ENCODE measurements at places on chromosomes 5 and 9.

- no peak for DNase-seq
Observed at GRCh38 chr9:96117398-96118080, 184.4 kb downstream of the HSD17B3 start.

- DNase-seq: no peak
Observed at GRCh38 chr5:91079037-91079436, 304.1 kb downstream of the ARRDC3 start.

DNA sequence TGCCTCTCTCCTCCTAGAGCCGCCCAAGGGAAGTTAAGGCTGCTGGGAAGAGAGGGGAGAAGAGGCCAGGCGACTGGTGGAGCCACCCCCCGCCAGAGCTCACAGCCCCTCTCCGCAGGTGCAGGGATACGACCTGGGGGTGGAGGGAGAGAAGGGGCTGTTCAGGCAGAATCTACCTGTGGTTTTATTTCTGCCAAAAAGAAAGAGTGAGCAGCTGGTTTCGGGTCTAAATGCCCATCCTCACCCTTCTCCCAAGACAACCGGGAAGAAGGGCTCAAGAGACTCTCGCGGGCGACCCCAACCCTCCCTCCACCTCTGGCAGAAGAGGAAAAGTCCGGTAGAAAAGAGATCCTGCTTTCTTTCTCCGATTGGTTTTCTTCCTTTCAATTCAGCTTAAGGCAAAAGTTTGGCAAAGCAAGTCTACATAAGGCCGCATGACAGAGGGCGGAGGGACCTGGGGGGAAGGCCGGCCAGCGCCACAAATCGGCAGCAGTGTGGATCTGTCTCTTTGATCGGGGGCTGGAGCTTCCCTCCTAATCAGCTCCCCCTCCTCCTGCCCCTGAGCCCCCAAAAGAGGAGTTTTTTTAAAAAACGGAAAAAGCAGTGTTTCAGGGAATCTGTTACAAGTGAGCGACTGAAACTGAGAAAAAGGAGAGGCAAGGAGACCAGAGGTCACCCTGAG is 16.3 kb downstream of the FAM78A start:
- no peak for DNase-seq

- DNase-seq: no peak
Observed at GRCh38 chr9:127518091-127518856, 67.0 kb downstream of the LRSAM1 start.

- DNase-seq: no peak
Observed at GRCh38 chr9:75615284-75615683, 275.2 kb upstream of the PCSK5 start.

DNA sequence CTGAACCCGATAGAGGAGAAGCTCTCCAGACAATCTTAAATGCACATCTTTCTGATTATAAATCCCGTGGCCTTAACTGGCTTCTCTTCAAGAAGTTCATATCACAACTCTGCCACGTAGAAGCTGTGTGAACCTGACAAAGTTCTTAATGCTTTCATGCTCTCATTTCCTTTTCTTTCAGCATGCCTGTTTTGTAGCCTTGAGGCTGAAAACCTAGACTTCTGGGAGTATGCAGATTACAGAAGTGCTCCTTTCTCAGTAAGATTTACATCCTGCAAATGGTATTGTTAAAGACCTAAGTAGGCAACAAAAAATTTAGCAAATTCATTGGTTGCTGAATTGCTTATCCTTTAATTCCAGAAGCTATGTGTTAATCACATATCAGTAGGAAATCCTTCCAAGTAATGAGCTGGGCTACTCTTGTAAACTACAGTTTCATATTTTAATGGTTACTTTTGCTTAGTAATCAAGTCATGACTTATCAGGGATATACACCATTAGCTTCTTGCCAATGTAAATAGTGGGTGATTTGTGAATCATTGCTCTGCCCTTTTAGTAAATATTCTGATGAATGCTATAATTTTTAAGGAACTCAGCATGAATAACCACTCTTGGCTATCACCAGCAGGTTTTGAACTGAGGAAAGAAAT is 334.7 kb downstream of the FBXL7 start:
- peak; percentile 83 for DNase-seq

DNA sequence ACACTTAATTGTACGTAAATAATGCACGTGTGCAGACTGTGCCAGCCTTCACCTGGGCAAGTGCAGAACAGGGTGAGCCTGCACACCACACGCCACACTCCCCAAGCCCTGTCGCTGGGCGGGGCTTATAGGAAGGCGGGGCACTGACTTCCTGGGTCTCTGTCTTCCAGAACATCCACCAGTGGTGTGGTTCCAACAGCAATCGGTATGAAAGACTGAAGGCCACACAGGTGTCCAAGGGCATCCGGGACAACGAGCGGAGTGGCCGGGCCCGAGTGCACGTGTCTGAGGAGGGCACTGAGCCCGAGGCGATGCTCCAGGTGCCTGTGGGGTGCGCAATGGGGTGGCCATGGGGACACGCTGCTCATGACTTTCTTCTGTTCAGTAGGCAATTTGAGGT is 44.2 kb downstream of the GSN start:
- no peak for DNase-seq

- DNase-seq: no peak
Observed at GRCh38 chr9:1388216-1388615, 338.1 kb downstream of the DMRT2 start.

- peak; percentile 26 for DNase-seq
Observed at GRCh38 chr9:33800886-33801285, 5.5 kb downstream of the PRSS3 start.

DNA sequence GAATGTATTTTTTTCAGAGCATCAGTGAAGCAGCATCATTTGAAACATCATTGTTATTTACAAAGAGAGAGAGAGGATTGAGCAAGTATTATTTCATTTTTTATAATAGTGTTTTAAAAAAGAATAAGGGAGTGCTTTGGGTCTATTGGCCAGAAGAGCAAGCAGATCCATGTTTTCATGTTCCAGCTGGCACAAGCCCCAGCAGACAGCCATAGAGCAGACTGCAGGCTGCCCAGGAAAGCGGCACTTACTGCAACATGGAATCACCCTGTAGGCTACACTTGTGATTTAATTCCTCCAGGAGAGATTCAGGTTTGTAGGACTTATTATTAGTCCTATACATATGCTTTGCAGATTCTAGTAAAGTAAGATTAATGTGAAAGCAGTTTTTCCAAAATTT is 407.0 kb upstream of the GRAMD2B start:
- no peak for DNase-seq

DNA sequence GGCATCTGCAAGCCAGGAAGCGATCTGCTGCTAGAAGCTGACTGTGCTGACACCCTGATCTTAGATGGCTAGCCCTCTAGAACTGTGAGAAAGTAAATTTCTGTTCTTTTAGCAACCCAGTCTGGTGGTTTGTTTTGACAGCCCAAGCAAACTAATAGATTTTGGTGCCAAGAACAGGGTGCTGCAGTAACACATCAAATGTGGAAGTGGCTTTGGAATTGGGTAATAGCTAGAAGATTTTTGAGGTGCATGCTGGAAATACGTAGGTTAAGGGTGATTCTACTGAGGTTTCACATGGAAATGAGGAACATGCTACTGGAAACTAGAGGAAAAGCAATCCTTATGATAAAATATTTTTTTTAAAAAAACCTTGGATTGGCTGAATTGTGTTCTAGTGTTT is 153.5 kb upstream of the SH3GL2 start:
- no peak for DNase-seq

DNA sequence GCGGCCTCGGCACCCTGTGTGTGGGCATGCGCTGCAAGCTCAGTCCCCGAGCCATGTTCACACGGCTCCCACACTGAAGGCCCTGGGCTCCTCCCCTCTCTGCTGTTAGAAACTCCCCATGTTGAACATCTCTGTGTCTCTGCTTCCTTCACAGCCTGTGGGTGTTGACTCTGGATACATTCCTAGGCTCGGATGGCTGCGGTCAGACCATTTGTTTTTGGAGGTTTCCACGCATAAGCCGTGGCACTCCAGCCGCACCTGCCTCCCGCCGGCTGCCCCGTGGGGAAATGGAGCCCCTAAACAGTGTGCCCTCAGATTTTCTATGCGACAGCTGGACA is 31.2 kb upstream of the LRRC14B start:
- DNase-seq: peak; percentile 73

GRCh38 chr9:96494215-96494800 is 44.3 kb downstream of the HABP4 start:
- DNase-seq: no peak

GRCh38 chr5:168291964-168292785 is 730 bp downstream of the WWC1 start:
- DNase-seq: peak; percentile 56

GRCh38 chr9:109010746-109011145 is 2.6 kb downstream of the CTNNAL1 start:
- DNase-seq: peak; percentile 88

DNA sequence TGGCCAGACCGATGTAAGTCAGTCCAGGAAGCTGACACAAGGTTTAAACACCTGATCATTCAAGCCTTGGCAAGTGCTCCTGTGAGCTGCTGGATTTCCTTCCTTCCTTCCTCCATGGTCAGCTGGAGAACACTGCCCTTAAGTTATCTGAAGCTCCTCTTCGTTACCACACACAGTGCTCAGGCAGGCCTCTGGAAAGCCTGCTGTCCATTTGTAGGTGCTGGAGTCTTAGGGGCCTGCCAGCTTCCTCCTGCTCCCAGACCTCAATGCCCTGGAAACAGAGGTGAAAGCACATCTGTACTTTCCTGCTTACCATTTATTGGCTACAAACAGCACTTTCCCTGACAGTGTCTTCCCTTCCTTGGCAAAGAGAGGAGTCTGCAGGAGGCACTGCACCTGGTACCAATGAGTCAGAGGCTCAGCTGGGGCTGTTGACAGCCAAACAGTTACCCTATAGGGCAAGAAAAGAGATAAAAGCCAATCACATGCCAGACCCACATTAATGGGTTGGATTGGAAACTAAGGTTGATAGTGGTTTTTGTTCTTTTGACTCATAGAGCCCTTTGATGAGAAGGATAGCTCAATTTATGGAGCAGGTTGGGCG is 72.6 kb upstream of the PUM3 start:
- no peak for DNase-seq

GRCh38 chr9:2072752-2073405 is 57.7 kb downstream of the SMARCA2 start:
- DNase-seq: no peak

- peak; percentile 63 for DNase-seq
Observed at GRCh38 chr5:150148117-150148927, 7.3 kb downstream of the PDGFRB start.

DNA sequence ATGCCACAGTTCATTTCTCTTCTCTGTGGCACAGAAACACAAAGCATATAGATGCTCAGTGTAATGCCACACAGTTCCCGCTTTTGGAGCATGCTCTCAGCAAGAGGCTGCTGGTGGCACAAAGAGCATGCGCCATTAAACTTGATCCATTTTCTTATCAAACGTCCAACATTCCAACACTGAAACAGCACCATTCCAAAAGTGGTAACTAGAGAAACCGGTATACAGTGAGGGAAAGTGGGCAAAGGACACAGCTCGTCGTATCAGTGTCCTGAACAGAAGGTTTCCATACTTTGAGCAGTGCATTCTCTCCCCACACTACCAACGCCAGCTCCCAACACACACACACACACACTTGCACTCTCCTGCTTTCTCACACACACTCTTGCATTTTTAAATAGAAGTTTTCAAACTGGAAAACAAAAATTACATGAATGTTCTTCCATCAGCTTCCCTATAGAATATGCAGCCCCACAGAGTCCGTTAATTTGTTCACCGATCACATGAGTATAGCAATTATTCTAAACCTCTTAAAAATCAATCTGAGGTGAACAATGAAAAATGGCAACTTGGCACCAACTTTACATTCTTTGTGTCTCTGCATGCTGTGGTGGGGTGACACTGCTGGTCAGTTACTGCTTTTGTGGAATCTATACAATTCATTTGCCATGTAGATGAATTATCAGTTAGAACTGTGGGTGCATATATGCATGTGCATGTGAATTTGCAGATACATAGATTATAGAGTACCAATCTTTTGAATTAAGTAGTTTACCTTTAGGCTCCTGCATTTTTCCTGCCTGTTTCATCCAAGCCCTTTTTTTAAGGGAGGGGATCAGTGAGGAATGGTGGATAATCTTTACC is 5.7 kb downstream of the NFIB start:
- no peak for DNase-seq

- no peak for DNase-seq
Observed at GRCh38 chr9:107176436-107177151, 106.5 kb upstream of the RAD23B start.

GRCh38 chr5:25414742-25415141 is 770.0 kb upstream of the CDH10 start:
- DNase-seq: no peak

All from ELR (cell line).